ENCODE measurements at places on chromosomes 3 and 15. TPM values are rescaled to one million over a fixed set of nuclear protein-coding genes. Genes with fewer than 3 reads are reported as not detected.

GRCh38 chr3:51057121-51057520, 328.0 kb upstream of the MANF start:
- DNase-seq, result no peak

- no peak for DNase-seq
Observed at GRCh38 chr3:113873814-113874526, 35.4 kb downstream of the GRAMD1C start.

The RABL3 gene
- 19.6 TPM for total RNA-seq

The GATM gene
- 32.9 TPM for total RNA-seq

- no peak for DNase-seq
Observed at GRCh38 chr15:52217186-52217585, 26.0 kb upstream of the GNB5 start.

DNA sequence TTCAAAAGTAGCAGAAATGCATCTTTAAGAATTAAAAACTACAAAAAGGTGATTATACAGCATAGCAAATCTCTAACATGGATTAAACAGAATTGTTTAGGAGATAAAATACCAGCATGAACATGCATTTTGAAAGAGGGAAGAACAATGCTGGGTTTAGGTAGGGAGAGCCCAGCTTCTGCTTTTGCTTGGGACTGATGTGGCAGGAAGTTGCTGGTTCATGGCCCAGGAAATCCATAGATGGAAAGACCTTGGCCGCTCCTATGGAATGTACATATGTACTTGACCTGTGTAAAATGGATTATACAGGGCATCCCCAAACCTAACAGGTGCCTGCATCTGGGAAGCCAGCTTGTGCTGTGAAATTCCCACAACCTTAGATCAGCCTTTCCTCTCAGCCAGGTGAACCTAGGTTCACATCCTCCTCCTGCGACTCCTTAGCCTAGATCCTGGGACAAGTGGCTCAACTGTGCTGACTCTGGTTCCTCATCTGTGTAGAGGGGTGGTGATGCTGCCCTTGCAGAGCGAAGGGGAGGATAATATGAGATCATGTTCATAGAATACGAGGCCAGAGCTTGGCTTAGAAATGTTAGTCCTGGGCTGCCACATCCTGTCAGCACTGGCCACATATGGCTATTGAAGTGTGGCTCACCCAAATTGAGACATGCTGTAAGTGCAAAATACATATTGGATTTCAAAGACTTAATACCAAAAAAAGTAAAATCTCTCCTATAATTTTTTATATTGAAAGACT, 47.0 kb upstream of the PLXNA1 start:
- DNase-seq, result no peak

The HIGD2B gene
- total RNA-seq, result not detected

The AADACL2 gene
- total RNA-seq, result not detected

The TMEM40 gene
- total RNA-seq, result 5.1 TPM

DNA sequence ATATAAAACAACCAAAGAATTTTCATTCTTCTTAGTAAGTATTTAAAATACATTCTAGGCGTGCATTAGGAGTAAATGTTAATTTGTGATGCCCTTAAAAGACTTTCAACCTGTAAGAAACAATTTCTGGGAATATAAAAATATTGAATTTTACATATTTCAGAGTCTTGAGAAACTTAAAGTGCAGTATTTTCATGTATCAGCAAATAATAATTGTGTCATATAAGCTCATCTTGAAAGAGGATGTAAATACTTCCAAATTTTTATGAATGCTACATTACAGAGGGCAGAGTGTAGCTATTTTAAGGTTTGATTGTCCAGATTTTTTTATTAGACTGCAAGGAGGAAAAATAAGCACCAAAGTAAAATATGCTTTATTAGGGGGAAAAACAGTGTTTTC, 207.1 kb downstream of the VPS13C start:
- no peak for DNase-seq

- DNase-seq, result no peak
Observed at GRCh38 chr15:79365765-79366164, 54.9 kb downstream of the TMED3 start.

The PP2D1 gene
- not detected for total RNA-seq

DNA sequence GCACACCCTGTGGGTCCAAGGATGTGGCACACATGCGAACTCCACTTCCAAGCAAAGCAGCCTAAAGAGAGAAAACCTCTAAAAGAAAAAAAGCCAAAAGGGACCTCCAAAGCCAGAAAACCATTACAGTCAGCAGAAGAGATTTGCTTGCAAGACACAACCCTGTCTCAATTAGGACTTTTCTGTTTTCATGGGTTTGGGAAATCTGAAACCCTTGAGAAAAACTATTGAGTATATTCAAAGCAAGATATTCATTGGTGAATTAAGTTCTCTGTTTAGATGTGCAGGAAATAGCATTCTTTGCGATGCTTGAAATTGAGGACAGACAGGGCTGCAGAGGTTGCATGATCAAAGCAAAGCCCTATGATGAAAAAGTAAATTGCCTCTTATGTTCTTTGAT, 10.2 kb upstream of the LDHAL6B start:
- DNase-seq, result no peak

GRCh38 chr3:31735667-31736066, 202.9 kb downstream of the STT3B start:
- DNase-seq, result no peak

- DNase-seq, result no peak
Observed at GRCh38 chr3:177371888-177372287, 174.6 kb upstream of the TBL1XR1 start.

DNA sequence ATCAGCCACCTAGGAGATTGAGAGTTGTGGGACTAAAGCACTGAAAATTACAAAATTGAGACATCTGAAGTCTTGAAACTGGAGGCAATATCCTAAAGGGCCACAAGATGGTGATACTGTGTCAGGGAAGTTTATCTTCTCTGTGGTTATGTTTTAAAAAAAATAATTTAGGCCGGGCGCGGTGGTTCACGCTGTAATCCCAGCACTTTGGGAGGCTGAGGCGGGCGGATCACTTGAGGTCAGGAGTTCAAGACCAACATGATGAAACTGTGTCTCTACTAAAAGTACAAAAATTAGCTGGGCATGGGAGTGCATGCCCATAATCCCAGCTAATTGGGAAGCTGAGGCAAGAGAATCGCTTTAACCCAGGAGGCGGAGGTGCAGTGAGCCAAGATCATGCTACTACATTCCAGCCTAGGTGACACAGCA, 17.9 kb upstream of the NIT2 start:
- DNase-seq, result peak; percentile 31

The IQGAP1 gene
- 57.9 TPM for total RNA-seq

DNA sequence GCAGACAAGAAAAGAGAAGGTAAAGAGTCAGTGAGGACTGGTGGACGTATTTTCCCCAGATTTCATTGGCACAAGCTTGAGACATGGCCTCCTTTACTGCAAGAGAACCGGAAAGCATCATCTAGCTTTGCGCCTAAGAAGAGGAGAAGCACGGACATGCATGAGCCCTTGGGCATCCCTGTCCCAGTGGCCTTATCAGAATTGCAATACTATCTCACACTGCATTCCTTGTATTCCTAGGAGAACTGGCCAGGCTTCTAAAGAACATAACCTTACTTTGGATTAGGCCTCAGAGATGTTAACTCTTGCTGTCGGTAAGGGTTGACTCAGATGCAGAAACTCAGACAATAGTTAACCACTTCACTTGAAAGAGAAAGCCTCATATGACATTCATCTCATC, 229.5 kb upstream of the PRICKLE2 start:
- no peak for DNase-seq

DNA sequence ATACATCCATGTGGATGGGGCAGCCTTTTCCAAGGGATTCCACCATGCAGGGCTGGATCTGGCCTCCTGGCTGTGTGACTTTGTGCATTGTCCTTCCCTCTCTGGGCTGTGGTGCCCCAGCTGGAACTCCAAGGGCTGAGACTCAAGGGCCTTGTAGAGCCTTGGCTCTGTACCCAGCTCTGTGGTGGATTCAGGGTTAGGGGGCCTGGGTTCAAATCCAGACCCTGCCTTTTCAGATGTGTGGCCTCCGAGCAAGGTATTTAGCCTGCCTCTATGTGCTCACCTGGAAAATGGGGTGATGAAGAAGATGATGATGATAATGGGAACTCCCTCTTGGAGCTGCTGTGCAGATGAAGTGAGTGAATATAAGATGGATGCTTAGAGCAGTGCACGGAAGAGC, 161.9 kb downstream of the WNT7A start:
- DNase-seq, result no peak

The MKRN2OS gene
- total RNA-seq, result not detected

DNA sequence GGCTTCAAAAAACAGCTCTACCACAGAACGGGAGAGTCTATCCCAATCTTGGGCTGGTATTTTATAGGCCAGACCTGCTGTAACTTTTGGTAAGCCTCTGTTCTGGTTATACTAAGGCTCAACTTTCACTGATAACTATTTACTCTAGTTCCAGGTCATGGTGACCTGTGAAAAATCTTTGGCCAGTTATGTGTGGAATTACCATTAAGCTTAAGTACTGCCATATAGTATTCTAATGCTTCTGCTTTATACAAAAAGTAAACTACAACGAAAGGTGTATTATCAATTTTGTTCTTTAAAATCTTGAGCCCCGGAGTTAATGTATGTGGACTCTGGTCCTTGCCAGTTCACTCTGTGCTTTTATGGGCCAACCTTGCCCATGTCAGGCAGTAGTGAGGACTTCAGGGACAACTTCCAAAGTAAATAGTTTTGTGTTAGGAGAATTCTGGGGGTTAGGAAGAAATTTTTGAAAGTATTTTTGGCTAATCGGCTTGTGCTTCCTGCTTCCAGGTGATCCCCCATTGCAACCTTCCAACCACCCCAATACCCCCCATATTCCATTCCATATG, 6.4 kb downstream of the SIAH2 start:
- no peak for DNase-seq

DNA sequence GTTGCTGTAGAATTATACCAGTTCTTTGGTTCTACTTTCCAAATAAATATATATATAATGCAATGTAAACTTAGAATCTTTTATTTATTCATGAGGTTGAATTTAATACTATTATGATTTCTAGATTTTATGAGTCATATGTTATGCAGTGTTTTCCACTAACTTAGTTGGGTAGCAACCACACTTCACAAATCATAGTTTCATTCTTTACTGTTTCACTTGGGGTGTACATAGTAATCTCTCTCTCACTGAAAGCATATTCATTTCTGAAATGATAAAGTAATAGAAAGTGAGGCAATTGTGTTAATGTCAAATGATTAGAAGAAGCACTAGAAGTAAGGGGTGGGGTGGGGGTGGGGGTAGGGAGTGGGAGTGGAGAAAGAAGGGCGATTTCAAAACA, 52.6 kb downstream of the IQCH start:
- DNase-seq, result no peak

DNA sequence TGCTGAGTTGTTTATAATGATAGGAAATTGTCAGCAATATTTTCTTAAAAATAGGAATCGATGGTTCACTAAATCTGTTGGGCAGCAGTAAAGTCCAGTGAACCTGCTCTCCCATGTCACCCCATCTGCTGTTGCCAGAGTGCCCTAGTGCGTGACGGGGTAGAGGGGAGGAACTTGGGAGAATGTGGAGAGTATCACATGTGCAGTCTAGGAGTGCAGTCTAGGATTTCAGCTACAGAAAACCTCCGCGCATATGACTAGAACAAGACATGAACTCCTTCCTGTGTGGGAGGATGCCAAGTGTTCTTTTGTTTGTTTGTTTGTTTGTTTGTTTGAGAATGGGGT, 74.6 kb upstream of the ACAD9 start:
- no peak for DNase-seq

The SLC6A11 gene
- not detected for total RNA-seq

The UPK1B gene
- total RNA-seq, result not detected

- DNase-seq, result no peak
Observed at GRCh38 chr3:187042346-187042745, 97.0 kb downstream of the RPL39L start.

The PRRT3 gene
- total RNA-seq, result 2.0 TPM

GRCh38 chr3:159818399-159818798, 170.2 kb upstream of the IL12A start:
- peak; percentile 22 for DNase-seq

DNA sequence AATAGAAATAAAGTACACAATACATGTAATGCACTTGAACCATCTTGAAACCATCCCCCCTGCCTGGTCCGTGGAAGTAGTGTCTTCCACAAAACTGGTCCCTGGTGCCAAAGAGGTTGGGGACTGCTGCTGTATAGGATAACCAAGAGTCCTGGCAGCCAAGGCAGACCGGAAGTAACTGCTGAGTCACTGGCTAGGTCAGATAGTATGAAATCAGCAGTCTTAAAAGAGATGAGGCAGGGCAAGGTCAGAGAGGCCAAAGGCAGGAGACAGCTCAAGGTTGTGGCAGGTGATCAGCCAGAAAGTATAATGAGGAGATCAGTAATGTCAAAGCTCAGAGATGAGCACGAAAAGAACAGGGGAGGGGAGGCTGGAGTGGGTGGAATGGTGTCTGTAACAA, 60.2 kb downstream of the MAP3K13 start:
- DNase-seq, result no peak

GRCh38 chr3:146085678-146086077, 75.3 kb downstream of the PLOD2 start:
- no peak for DNase-seq

- no peak for DNase-seq
Observed at GRCh38 chr3:123686251-123686650, 101.4 kb upstream of the HACD2 start.

- no peak for DNase-seq
Observed at GRCh38 chr15:29911705-29912104, 89.4 kb upstream of the TJP1 start.

- DNase-seq, result no peak
Observed at GRCh38 chr15:46644501-46645481, 1010.0 kb downstream of the SQOR start.

Data from right cardiac atrium (tissue), 5 donors.